T-helper 2 cell treated with Interferon-gamma antibody and Interleukin-4, amounts not matched to agents 100 ng/mL and 5 ng/mL, for 36 hours (primary cell): ENCODE measurements at places on chromosomes 2 and 18. TPM values are rescaled to one million over a fixed set of nuclear protein-coding genes. Genes with fewer than 3 reads are reported as not detected.

MC4R gene
- not detected in 2 replicates for total RNA-seq

TM4SF20 gene
- total RNA-seq = not detected in 2 replicates

DYSF gene
- total RNA-seq = not detected in 2 replicates

CCDC148 gene
- total RNA-seq = not detected in 2 replicates

PROKR1 gene
- total RNA-seq = not detected in 2 replicates

IL1R2 gene
- not detected in 2 replicates for total RNA-seq
